ENCODE measurements at places on chromosomes 2 and 18. TPM values are rescaled to one million over a fixed set of nuclear protein-coding genes. Genes with fewer than 3 reads are reported as not detected.

C2orf66 gene
- total RNA-seq = not detected

C2orf81 gene
- total RNA-seq = 3.5 TPM

DUSP19 gene
- total RNA-seq = 2.3 TPM

COL4A4 gene
- 0.76 TPM for total RNA-seq

THADA gene
- 15.2 TPM for total RNA-seq

TEKT4 gene
- total RNA-seq = not detected

NOSTRIN gene
- not detected for total RNA-seq

PROKR1 gene
- 0.11 TPM for total RNA-seq

NCK2 gene
- total RNA-seq = 13.9 TPM

VWA3B gene
- not detected for total RNA-seq

PROM2 gene
- 0.22 TPM for total RNA-seq

MOGAT1 gene
- not detected for total RNA-seq

DNA sequence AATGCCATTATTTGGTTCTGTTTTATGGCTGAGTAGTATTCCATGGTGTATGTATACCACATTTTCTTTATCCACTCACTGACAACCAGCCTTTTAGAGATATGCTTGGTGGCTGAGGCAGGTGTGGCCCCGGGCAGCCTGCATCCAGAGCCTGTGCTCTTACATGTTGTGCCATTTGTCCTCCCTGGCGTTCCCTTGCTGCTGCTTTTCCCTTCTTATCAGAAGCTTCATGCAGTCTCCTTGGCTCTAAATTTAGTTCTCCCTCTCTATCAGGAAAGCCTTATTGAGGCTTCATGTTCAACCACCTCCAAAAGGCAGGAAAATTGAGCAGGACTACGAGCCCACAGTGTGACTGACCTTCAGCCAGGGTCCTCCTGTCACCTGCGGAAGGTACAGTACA lies 131.7 kb upstream of the ITGA6 start:
- no peaks in the 10 kb centered on the region for H3K4me1 ChIP-seq
- DNase-seq = no peak
- 0 out of 2 replicates have a peak, but pooled peaks cover 7% of the 10 kb centered on the region for H3K27me3 ChIP-seq
- no peaks in the 10 kb centered on the region for H3K36me3 ChIP-seq

DNA sequence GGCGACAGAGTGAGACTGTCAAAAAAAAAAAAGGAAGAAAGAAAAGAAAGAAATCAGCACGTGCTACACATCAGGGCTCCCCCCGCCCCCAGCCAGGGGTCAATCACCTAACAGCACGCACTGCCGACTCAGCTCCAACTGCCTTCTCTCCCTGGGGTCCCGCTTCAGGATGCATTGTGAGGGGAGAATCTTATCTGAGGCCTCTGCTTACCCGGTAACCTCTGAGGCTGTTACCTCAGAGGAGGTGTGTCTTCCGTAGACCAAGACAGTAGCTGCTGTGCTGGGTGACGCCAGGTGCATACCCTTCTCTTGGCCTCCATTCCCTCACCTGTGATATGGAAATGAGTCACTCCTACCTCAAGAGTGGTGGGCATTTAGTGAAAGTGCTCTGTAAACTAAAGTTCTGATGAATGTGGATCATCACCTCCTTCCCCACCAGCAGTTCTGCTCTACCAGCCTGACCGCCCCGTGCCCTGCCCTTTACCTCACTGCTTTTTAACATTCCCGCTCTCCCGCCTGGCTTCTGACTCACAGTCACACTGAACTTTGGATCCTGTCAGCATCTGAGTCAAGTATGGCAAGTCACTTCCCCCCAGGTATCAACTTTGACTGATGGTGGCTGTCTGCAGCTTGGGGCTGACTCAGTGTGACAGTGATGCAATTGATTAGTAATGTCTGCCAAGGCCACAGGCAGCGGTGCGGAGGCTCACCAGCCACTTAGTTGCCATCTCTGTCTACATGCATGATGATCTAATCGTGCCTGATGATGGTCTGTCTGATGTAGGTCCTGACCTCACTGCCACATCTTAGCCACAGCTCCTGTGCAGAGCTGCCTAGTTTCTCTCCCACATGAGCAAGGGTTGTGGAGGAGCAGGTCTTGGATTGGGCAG lies 20.1 kb downstream of the ARID5A start:
- peak; percentile 91 for DNase-seq
- peaks cover 9% of the 10 kb centered on the region for H3K4me1 ChIP-seq
- no peaks in the 10 kb centered on the region for H3K36me3 ChIP-seq

DNA sequence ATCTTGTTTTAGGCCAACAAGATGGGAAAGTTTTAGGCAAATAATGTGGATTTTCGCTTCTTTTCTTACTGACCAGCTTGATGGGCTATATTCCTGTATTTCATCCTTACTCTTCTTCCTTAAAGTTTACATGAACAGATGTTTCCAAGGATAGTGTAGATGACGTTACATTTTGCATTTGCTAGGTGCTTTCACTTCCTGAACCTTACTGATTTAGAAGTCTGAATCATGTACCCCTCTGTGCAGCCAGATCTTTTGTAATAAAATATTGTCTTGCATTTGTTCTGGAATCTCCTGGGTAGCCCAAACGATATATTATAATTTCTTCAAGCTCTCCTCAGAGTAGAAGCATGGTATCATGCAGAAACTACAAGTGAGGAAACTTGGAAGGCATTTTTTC lies 93.4 kb downstream of the CALCRL start:
- DNase-seq = no peak
- H3K27ac ChIP-seq = no peak overlapping the region
- no peaks in the 10 kb centered on the region for H3K36me3 ChIP-seq
- no peaks in the 10 kb centered on the region for H3K27me3 ChIP-seq
- peaks cover 4% of the 10 kb centered on the region for H3K4me1 ChIP-seq

GRCh38 chr2:240292619-240293525 lies 142.6 kb upstream of the GPC1 start:
- no peak overlapping the region for H3K4me3 ChIP-seq
- no peaks in the 10 kb centered on the region for H3K36me3 ChIP-seq
- H3K27me3 ChIP-seq = peaks cover 14% of the 10 kb centered on the region

DNA sequence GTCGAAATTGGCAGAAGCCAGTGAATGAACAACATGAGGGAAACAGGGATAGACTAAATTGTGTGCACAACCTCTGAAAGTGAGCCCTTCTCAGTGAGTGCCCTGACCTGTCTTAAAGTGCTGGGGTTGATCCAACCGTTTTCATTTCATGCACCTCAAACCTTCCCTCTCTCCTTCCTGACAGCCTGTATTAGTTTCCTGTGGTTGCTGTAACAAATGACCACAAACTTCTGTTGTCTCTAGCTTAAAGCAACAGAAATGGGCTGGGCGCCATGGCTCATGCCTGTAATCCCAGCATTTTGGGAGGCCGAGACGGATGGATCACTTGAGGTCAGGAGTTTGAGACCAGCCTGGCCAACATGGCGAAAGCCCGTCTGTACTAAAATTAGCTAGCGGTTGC lies 48.8 kb upstream of the PPP1CB start:
- no peak for DNase-seq
- H3K4me1 ChIP-seq = no peaks in the 10 kb centered on the region
- no peaks in the 10 kb centered on the region for H3K27me3 ChIP-seq
- H3K4me3 ChIP-seq = no peak overlapping the region
- no peaks in the 10 kb centered on the region for H3K36me3 ChIP-seq
- no peak overlapping the region for H3K27ac ChIP-seq

- H3K36me3 ChIP-seq = no peaks in the 10 kb centered on the region
- no peaks in the 10 kb centered on the region for H3K27me3 ChIP-seq
- no peak overlapping the region for H3K4me3 ChIP-seq
- DNase-seq = peak; percentile 14
- H3K4me1 ChIP-seq = peaks cover 21% of the 10 kb centered on the region
- H3K27ac ChIP-seq = no peak overlapping the region
Observed at GRCh38 chr2:11750422-11750821, 4.0 kb downstream of the LPIN1 start.

DNA sequence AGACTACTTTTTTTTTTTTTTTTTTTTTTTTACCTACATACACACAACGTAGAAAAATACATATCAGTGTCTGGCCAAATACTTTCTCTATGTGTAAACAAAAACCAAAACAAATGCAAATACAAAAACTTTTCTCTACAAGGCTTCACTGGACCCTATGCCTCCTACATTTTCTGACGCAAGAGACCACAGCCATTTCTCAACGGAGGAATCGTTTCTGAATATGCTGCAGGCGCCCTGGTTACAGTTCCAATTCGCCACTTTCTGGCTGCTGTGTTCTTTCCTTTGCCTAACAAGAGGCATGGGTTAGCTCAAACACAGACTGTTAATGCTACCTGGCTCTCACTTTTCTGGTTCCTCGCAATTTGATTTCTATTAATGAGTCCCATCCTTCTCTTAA lies 96.4 kb downstream of the EPB41L3 start:
- no peak overlapping the region for H3K27ac ChIP-seq
- no peak for DNase-seq

- DNase-seq = no peak
- H3K4me3 ChIP-seq = no peak overlapping the region
- no peaks in the 10 kb centered on the region for H3K36me3 ChIP-seq
Observed at GRCh38 chr2:65292106-65292400, 64.4 kb downstream of the ACTR2 start.

DNA sequence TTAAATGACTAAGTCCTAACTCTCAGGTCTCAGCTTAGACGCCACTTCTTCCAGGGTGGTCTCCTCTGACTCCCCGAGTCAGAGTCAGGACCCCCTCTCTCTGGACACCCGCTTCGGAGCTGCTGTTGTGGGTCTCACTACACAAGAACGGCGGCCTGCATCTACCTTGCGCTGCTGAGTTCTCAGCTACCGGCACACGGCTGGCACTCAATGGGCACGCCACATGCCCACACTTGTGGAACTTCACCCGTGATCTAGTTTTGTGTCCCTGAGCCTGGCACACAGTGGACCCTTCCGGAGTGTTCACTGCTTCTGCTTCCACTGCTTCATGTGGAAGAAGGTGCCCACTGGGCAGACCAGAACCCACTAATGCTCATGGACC lies 58.3 kb upstream of the ID2 start:
- H3K27ac ChIP-seq = no peak overlapping the region
- no peaks in the 10 kb centered on the region for H3K36me3 ChIP-seq
- H3K27me3 ChIP-seq = no peaks in the 10 kb centered on the region
- no peak overlapping the region for H3K4me3 ChIP-seq
- H3K4me1 ChIP-seq = no peaks in the 10 kb centered on the region

- no peaks in the 10 kb centered on the region for H3K36me3 ChIP-seq
- no peaks in the 10 kb centered on the region for H3K4me1 ChIP-seq
- no peaks in the 10 kb centered on the region for H3K27me3 ChIP-seq
- DNase-seq = no peak
- no peak overlapping the region for H3K4me3 ChIP-seq
Observed at GRCh38 chr2:25431604-25432003, 89.9 kb upstream of the DNMT3A start.

DNA sequence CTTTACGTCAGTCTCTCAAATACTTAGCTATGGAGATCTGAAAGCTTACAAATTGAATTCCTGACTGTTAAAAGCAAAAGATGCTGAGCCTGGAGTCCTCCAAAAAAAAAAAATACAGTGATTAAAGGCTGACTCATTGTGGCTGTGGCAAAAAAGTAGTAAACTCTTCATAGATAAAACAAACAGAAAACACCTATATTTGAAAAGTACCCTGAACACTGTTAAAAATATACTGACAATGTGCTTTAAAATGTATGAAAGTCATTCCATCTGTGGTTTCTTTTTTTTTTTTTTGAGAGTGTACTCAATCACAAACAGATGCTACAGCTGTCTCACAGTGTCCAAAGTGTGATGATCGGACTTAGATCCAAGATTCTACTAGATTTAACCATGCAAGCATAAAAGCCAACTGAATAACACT lies 267.6 kb upstream of the CYP26B1 start:
- H3K36me3 ChIP-seq = no peaks in the 10 kb centered on the region
- no peak overlapping the region for H3K4me3 ChIP-seq
- 0 out of 2 replicates have a peak, but pooled peaks cover 4% of the 10 kb centered on the region for H3K27me3 ChIP-seq
- peak overlapping the region; percentile 50 for H3K27ac ChIP-seq

- H3K27me3 ChIP-seq = no peaks in the 10 kb centered on the region
- H3K27ac ChIP-seq = no peak overlapping the region
- H3K4me3 ChIP-seq = no peak overlapping the region
- H3K36me3 ChIP-seq = no peaks in the 10 kb centered on the region
Observed at GRCh38 chr2:167237478-167237877, 349.2 kb downstream of the XIRP2 start.

DNA sequence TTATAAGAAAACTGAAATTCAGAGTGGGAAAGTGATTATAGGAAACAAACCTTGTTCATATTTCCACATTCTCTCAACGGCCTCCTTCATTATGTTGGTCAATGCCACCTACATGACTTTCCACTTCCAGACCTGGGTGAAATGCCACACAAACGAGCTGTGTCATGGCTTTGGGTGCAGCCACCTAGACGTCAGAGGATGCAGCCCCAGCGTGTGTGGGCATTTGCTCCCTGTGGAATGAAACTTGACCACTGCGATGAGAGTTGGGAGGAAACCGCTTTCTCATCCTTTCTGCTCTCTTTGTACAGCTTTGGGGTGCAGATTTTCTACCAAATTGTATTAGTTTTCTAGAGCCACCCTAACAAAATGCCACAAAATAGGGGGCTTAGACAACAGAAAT lies 291.0 kb downstream of the CYRIA start:
- no peak overlapping the region for H3K4me3 ChIP-seq
- no peaks in the 10 kb centered on the region for H3K27me3 ChIP-seq
- no peaks in the 10 kb centered on the region for H3K36me3 ChIP-seq
- DNase-seq = no peak

GRCh38 chr2:56195563-56195962 lies 11.8 kb downstream of the CCDC85A start:
- no peak overlapping the region for H3K27ac ChIP-seq
- no peaks in the 10 kb centered on the region for H3K27me3 ChIP-seq
- H3K4me1 ChIP-seq = peaks cover 19% of the 10 kb centered on the region

DNA sequence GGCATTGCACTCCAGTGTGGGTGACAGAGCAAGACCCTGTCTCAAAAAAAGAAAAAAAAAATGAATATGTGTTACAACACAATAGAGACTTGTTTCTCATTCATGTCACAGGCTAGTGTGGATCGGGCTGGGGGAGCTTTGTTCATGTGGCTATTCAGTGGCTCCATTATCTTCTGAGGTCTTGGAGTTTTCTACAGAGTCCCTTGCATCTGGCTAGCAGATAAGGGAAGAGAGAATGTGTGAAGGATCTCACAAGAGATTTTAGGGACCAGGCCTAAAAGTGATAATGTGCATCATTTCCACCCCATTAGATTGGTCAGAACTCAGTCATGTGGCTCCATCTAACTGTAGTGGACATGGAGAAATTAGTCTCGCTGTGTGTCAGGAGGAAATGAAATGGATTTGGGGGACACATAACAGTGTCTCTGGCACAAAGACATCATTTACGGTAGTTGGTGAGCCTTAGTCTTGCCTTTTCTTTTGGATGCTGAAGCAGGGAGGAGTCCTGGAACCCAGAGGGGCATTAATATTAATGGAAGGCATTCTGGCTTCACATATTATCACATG lies 32.4 kb upstream of the CASP10 start:
- H3K4me3 ChIP-seq = peak overlapping the region; percentile 44
- no peak for DNase-seq
- peak overlapping the region; percentile 91 for H3K27ac ChIP-seq

- H3K27ac ChIP-seq = no peak overlapping the region
- DNase-seq = peak; percentile 77
- no peaks in the 10 kb centered on the region for H3K27me3 ChIP-seq
- H3K4me3 ChIP-seq = no peak overlapping the region
- no peaks in the 10 kb centered on the region for H3K36me3 ChIP-seq
- H3K4me1 ChIP-seq = peaks cover 27% of the 10 kb centered on the region
Observed at GRCh38 chr2:63654959-63655358, 66.2 kb downstream of the MDH1 start.

GRCh38 chr2:85935170-85935745 lies 46.5 kb upstream of the ST3GAL5 start:
- peak overlapping the region; percentile 86 for H3K27ac ChIP-seq
- H3K36me3 ChIP-seq = no peaks in the 10 kb centered on the region
- DNase-seq = no peak

Measured in GM23248 (cell line).